ENCODE measurements at places on chromosomes 11 and 22.

DNA sequence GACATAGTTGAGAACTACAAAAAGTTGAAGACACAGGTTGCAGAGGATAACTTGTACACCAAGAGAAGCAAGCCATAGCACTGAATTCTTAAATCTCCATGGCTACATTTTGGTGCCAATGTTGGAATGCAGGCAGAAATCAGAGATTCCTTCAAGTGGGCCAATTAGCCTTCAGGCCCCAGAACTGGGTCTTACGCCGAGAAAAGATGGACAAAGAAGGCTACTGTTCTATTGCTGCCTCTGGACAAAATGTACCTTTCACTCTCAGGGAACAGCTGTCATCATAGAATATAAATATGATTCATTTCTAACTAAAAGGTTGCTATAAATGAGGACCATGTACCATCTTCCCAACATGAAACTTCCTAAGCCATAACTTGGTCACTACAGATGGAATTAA is 13.7 kb downstream of the TMEM216 start:
- no peaks in the 10 kb centered on the region for H3K27me3 ChIP-seq
- DNase-seq, result no peak
- H3K4me1 ChIP-seq, result no peaks in the 10 kb centered on the region
- peaks cover 59% of the 10 kb centered on the region for H3K36me3 ChIP-seq

DNA sequence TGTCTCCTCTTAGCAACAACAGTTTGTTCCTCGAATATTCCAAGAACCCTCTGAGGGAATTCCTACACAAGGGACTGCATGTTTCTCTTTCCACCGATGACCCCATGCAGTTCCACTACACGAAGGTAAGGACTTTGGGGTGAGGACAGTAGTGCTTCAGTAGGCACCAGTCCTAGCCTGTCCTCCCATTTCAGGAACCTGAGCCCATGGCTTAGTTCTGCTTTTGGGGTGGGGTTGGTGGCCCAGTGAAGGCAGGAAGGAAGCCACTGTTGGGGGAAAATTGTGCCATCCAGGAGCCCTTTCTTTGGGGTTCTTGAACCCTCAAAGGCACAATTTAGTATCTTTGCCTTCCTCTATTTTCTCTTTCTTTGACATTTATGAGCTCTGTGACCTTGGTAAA is 38.2 kb downstream of the RNF141 start:
- no peak for DNase-seq
- H3K36me3 ChIP-seq, result no peaks in the 10 kb centered on the region
- H3K27me3 ChIP-seq, result no peaks in the 10 kb centered on the region
- peak overlapping the region; percentile 66 for H3K27ac ChIP-seq
- no peaks in the 10 kb centered on the region for H3K4me1 ChIP-seq

- no peak for DNase-seq
- H3K27ac ChIP-seq, result no peak overlapping the region
- no peaks in the 10 kb centered on the region for H3K36me3 ChIP-seq
- H3K4me3 ChIP-seq, result no peak overlapping the region
- no peaks in the 10 kb centered on the region for H3K27me3 ChIP-seq
Measured at GRCh38 chr11:61141601-61142028, 19.6 kb downstream of the VPS37C start.

- peak overlapping the region; percentile 74 for H3K27ac ChIP-seq
- peaks cover 10% of the 10 kb centered on the region for H3K4me1 ChIP-seq
- H3K36me3 ChIP-seq, result no peaks in the 10 kb centered on the region
- peak overlapping the region; percentile 52 for H3K4me3 ChIP-seq
Measured at GRCh38 chr11:115505175-115505574, 960 bp upstream of the CADM1 start.

DNA sequence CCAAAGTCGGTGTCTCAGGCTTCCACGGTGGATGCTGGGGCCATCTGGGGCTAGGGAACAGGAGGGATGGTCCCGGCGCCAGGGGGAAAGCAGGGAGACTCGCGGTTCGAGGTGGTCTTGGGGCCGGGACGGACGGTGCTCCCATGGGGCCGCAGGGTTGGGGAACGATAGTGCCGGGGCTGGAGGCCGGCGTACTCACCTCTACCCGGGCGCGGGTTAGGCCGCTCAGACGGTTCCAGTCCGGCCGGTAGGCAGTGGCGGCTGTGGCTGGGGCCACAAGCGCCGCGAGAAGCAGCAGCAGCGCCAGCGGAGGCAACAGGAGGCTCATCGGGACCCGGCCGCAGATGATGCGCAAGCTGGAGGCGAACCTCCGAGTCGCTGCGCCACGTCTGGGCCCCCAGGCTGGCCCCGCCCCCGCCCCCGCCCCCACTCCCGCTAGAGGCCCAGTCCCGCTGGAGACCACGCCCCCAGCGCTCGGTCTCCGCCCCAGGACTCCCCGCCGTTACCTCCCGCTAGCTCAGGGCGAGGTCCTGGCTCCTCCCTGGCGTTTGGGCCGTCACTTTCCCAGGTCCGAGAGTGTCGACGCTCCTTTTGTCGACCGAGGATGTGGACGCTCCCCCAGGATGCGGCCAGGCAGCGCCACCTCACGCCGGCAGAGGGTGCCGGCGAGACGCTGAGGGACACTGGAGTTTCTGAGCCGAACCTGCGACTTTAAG is at the start of gene SELENOM:
Gene SELENOM (minus strand): TSS at position 391 of the 716 bp plus-strand sequence. CDS start 63 bp downstream, at position 328.
- no peaks in the 10 kb centered on the region for H3K27me3 ChIP-seq
- peak; percentile 98 for DNase-seq
- H3K27ac ChIP-seq, result peak within 1 kb of the TSS; percentile 85
- peak within 1 kb of the TSS; percentile 69 for H3K4me3 ChIP-seq
- H3K36me3 ChIP-seq, result no peaks in the 10 kb centered on the region

- no peak for DNase-seq
- no peaks in the 10 kb centered on the region for H3K4me1 ChIP-seq
- H3K27ac ChIP-seq, result no peak overlapping the region
- no peaks in the 10 kb centered on the region for H3K36me3 ChIP-seq
Measured at GRCh38 chr11:103537904-103538502, 428.8 kb downstream of the DYNC2H1 start.

DNA sequence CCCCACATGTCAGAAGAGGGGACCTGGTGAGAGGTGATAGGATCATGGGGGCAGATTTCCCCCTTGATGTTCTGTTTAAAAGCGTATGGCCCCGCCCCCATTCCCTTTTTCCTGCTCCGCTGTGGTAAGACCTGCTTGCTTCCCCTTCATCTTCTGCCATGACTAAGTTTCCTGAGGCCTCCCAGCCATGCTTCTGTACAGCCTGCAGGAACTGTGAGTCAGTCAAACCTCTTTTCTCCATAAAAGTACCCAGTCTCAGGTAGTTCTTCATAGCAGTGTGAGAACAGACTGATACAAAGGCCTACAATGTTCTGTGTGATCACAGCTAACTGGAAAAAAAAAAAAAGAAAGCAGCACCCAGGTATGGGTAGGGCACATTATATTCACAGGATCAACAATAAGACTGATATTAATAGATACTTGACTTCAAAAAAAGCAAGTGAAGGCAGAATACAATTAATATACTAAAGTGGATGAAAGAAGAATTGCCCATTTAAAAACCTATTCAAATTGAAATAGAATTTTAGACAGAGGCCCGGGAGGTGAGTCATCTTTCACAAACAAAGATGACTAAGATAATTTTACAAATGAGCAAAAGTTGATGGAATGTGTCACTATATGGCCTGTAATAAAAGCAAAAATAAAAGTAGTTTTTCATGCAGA is 1.7 kb upstream of the OR52K1 start:
- H3K4me1 ChIP-seq, result no peaks in the 10 kb centered on the region
- no peaks in the 10 kb centered on the region for H3K27me3 ChIP-seq
- H3K36me3 ChIP-seq, result no peaks in the 10 kb centered on the region
- no peak overlapping the region for H3K27ac ChIP-seq
- no peak overlapping the region for H3K4me3 ChIP-seq
- DNase-seq, result no peak

GRCh38 chr11:107566569-107566968 is 1.0 kb upstream of the ALKBH8 start:
- DNase-seq, result no peak
- peaks cover 2% of the 10 kb centered on the region for H3K36me3 ChIP-seq
- no peak overlapping the region for H3K27ac ChIP-seq
- H3K4me1 ChIP-seq, result no peaks in the 10 kb centered on the region

- no peak for DNase-seq
- H3K36me3 ChIP-seq, result no peaks in the 10 kb centered on the region
- H3K27me3 ChIP-seq, result no peaks in the 10 kb centered on the region
Measured at GRCh38 chr22:27274770-27275449, 526.6 kb downstream of the MN1 start.

- H3K27me3 ChIP-seq, result no peaks in the 10 kb centered on the region
- no peaks in the 10 kb centered on the region for H3K4me1 ChIP-seq
- H3K27ac ChIP-seq, result no peak overlapping the region
- H3K36me3 ChIP-seq, result no peaks in the 10 kb centered on the region
- no peak for DNase-seq
Measured at GRCh38 chr11:102990145-102990544, 34.6 kb upstream of the MMP13 start.

GRCh38 chr11:98423933-98424332 is 596.8 kb upstream of the CNTN5 start:
- no peaks in the 10 kb centered on the region for H3K4me1 ChIP-seq
- no peak overlapping the region for H3K27ac ChIP-seq
- H3K4me3 ChIP-seq, result no peak overlapping the region
- DNase-seq, result no peak
- no peaks in the 10 kb centered on the region for H3K36me3 ChIP-seq
- no peaks in the 10 kb centered on the region for H3K27me3 ChIP-seq

DNA sequence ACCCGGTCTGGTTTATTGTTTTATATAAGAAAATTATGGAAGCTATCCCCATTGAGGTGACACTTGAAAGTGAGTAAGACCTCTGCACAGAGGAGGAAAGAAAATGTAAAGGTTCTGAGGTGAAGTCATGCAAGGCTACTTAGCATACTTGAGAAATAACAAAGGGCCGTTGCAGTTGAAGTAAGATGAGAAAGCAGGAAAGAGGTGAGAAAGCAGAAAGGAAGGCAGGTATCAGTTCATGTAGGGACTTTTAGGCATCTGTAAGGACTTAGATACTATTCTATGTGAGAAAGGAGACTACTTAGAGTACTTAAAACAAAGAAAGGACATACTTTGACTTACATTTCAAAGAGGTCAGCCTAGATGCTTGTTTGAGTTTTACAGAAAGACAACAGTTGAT is 84.7 kb downstream of the CASP12 start:
- no peak for DNase-seq
- no peaks in the 10 kb centered on the region for H3K27me3 ChIP-seq
- peaks cover 4% of the 10 kb centered on the region for H3K4me1 ChIP-seq
- no peak overlapping the region for H3K4me3 ChIP-seq
- H3K27ac ChIP-seq, result no peak overlapping the region

GRCh38 chr22:39665229-39665628 is 94.7 kb downstream of the CACNA1I start:
- no peak overlapping the region for H3K27ac ChIP-seq
- H3K36me3 ChIP-seq, result no peaks in the 10 kb centered on the region

GRCh38 chr11:47163193-47163592 is 13.5 kb downstream of the ARFGAP2 start:
- H3K27me3 ChIP-seq, result no peaks in the 10 kb centered on the region
- peaks cover 3% of the 10 kb centered on the region for H3K4me1 ChIP-seq
- no peak overlapping the region for H3K4me3 ChIP-seq
- DNase-seq, result no peak
- no peak overlapping the region for H3K27ac ChIP-seq

DNA sequence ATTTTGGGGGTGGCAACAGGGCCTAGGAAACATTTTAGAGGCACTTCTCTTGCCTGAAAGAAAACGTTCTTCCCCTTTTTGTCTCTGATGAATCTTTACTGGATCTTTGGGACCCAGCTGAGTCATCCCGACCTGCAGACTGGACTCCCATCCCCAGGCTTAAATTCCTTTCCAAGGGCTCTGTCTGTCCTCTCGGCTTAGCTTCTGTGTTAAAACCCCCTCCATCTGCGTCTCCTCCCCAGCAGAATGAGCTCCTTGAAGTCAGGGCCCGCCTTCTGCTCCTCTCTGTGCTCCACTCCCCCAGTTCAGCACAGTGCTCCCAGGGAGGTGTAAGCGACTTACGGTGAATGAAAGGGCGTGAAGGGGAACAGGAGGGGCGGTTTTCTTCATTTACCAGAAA is 895 bp upstream of the DAGLA start:
- no peak overlapping the region for H3K27ac ChIP-seq
- no peak for DNase-seq

Measured in lung (tissue), 17 donors.